ENCODE measurements at places on chromosomes 5 and 9.

GRCh38 chr9:13721481-13722235, 442.2 kb upstream of the MPDZ start:
- no peak for DNase-seq

- no peak for DNase-seq
These were observed 416.5 kb downstream of the DMRTA1 start for GRCh38 chr9:22863106-22863505.

- DNase-seq = no peak
These were observed 105.4 kb downstream of the SEMA5A start for GRCh38 chr5:9440517-9440916.

- no peak for DNase-seq
These were observed 77.3 kb downstream of the PALM2AKAP2 start for GRCh38 chr9:109857336-109857735.

Data from stimulated activated CD4-positive, alpha-beta T cell treated with anti-CD3 and anti-CD28 coated beads, TNF-alpha, amount 100 ng/mL, for 4 hours (primary cell).